Epithelial cell of prostate (primary cell): ENCODE measurements at places on chromosomes 16 and 17.

- DNase-seq: no peak
These were observed 43.5 kb downstream of the MAP1LC3B start for GRCh38 chr16:87435372-87436224.

GRCh38 chr16:65731833-65732232 lies 610.0 kb upstream of the CDH11 start:
- DNase-seq: peak; percentile 52

DNA sequence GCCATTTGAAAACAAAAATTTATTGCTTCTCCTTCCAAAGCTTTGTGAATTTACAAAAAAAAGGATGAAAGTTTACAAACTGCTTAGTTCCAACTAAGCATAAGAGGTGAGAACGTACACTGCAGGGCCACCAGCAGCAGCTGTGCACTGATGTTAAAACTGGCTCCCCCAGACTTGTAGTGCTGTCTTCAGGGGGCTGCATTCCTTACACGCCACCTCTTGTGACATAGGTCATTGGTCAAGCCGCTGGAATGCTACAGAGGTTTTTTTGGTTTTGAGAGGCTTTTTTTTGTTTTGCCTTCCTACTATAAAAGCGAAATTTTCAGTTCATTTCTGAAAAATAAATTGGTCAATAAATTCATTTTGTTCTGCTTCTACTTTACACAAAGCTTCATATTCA lies 6.9 kb downstream of the IFT20 start:
- DNase-seq: no peak

DNA sequence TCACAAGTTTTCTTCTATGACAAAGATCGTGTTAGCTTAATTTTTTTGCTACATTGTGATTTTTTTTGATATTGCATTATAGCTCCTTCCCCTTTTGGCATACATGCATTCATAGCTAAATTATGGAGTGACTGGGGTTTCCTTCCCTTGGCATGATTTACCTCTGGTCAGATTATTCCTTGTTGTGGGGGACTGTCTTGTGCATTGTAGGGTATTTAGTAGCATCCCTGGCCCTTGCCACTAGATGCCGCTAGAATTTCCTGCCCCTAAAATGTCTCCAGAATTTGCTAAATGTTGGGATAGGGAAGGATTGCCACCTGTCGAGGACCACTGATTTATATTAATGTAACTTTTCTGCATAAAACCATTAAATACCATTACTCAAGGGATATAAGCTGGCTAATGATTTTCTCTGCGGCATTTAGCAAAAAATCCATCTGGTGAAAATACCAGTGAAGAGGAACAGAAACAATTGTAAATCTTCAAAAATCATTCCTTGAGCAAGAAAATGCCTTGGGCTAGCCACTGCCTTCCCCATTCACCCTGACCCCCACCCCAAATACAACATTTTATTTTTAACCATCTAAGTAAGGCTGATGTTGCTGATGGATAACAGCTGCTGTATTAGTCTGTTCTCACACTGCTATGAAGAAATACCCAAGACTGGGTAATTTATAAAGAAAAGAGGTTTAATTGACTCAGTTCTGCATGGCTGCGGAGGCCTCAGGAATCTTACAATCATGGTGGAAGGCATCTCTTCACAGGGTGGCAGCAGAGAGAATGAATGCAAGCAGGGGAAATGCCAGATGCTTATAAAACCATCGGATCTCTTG lies 195.2 kb downstream of the MAP2K6 start:
- DNase-seq: no peak

DNA sequence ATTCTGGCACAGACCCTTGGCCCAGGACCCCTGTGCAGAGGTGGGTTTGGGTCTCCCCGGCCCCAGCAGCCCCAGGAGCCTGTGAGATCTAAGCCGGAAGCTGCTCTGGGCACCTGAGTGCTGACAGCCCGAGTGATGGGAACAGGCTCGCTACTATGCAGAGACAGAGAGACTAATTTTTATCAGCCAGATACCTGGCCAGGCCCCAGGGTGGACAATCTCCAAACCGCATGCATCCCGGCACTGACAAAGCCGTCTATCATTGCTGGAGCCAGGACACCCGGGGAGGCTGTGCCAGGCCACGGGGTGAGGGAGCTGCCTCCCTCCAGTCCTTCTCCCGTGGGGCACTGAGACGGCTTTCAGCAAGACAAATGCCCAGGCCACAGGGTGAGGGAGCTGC lies 25.0 kb downstream of the CBFA2T3 start:
- no peak for DNase-seq

- DNase-seq: no peak
These were observed 108.2 kb upstream of the RBBP6 start for GRCh38 chr16:24430954-24431760.

GRCh38 chr17:72466199-72466598 lies 345.4 kb downstream of the SOX9 start:
- peak; percentile 95 for DNase-seq

DNA sequence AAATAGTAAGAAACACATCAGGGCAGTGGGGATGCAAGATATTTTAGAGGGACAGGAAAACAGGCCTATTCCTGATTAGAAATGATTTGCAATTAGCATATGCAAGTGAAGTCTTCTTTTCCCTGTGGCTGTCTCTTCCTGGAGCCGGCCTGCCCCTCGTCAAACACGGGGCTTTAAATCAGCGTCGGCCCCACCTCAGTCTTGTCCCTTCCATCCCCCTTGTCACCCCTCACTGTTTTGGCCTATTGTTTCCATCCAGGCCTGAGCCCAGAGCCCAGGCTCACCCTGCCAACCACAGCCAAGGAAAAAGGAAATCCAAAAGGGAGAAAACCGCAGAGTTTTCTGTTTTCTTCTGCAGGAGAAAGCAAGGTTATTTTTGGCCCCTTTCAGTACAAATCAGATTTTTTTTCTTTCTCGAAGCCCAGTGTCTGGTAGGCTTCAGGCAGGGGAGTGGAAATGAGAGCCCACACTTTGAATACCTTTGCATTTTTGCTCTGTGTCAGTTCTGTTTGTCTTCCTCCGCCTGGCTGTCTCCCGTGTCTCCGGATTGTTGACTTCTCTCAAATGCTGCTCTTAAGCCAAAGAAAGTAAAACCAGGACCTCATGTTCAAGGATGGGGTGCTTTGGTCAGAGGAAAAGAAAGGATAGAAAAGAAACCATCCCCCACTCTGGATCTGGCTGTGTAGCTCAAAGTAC lies 399.9 kb upstream of the CDH11 start:
- DNase-seq: no peak

- no peak for DNase-seq
These were observed 43.9 kb downstream of the RAI1 start for GRCh38 chr17:17725011-17725751.

DNA sequence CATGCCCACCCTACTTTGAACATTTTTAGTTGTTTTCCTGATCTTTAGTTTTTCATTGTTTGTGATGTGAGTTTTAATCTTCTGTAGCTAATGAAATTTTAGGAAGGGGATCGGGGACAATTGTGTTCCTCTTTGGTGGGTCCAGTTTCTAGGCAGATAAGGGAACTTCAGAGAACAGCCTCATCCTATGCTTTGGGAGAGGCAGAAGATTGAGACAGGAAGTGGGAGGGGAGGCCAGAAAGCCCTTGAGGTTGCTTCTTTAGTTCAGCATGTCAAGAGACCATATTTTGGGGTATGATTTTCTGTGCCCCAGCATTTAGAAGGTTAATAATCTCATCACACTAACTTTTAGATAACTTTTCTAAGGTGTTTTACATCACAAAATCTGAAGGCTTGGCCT lies 191.0 kb downstream of the TANC2 start:
- DNase-seq: no peak

DNA sequence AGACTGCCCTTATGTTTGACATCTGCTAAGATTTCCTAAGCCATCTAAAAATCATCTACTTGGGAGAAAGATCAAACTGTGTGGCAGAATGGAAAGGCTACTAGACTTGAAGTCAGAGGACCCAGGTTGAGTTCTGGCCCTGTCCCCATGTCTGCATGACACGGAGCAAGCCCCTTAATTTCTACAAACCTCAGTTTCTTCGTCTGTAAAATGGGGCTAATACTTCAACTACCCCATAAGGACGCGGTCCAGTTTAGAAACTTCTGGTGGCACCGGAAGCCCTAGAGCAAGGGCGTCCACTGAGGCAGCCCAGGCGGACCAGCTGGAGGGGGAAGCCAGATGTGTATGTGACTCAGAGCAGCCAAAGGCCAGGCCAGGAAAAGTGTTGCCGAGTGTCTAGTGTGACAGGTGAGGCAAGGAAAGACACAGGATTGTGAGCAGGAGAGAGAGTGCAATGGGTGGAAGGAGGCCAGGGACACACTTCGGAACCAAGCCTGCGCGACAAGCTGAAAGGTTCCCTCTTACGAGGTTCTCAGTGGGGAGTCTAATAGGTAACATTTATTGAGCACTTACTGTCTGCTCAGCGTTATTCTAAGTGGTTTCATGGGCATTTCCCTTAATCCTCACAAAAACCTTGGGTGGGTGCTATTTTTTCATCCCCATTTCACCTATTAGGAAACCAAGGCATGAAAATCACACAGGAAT lies 17.8 kb upstream of the PITPNM3 start:
- no peak for DNase-seq

- no peak for DNase-seq
These were observed 1.2 kb upstream of the FDXR start for GRCh38 chr17:74873874-74874614.

DNA sequence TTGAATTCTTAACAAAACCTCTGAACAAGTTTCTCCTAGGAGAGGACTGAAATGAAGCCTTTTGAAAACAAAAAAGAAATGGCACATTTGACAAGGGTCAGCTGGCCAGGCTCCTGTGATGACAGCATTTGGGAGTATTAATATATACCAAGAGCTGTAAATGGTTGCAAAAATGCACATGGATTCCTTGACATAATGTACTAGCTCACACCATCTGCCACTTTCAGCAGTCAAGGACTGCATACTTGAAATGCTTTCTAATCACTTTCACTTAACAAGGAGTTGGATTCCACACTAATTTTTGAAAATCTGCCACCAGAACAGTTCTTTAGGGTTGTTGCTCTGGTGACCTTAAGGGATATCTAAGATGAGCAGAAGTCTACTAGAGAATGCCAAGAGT lies 236.7 kb upstream of the TOX3 start:
- DNase-seq: no peak

DNA sequence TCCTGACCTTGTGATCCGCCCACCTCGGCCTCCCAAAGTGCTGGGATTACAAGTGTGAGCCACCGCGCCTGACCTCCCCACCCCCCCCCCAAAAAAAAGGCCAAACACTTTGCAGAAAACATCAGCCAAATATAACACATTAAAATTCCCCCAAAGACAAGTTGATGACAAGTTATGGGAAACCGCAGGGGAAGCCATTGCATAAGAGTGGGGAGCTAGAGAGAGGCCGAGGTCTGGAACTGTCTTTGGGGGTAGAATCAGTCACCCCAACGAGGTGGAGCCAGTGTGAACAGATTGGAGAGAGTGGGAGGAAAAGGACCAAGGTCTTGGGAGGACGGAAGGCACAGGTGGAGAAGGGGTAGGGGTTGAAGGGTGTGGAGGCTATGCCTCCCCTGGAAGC lies 2.8 kb downstream of the DRC3 start:
- no peak for DNase-seq

GRCh38 chr16:66911112-66911511 lies 7.6 kb downstream of the CDH16 start:
- DNase-seq: peak; percentile 29

- no peak for DNase-seq
These were observed 71.0 kb downstream of the RBBP6 start for GRCh38 chr16:24610416-24610755.

GRCh38 chr17:58965221-58965620 lies 141.5 kb downstream of the TRIM37 start:
- no peak for DNase-seq
